Skin of body (tissue), 3 donors: ENCODE measurements at places on chromosomes 3 and 15.

DNA sequence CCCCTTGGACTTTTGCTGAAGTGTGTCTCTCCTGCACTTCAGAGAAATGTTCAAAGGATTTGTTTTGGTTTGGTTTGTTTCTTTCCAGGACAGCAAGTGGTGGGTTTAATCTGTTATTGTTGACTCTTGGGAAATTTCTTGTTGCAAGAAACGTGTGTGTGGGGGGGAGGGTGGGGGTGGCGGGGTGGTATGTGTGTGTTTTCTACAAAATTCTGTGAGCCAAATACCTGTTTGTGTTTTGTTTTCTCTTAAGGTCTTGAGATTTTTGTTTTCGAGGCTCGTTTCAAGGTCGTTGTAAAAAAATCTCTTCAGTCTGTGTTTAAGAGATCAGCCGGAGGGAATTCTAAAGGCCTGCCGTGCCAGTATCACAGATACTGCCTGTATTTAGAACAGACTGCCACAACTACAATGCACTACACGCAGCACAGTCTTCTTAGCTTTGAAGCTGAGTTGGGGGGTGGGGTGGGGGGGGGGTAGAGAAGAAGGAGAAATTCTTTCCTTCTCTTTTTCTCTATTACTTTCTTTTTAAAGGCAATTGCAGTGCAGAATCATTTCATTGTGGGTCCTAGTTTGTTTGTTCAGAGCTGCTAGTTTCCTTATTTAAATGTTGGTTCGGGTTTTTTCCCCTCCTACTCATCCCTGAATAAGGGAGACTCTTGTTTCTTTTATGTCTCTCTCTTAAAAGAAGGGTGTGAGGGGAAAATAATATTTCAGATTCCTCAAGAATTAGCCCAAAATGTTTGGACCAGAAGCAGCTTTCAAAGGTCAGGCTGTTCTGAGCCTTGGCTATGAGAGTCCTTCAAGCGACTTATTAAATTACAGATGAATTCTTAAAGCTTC is 1.4 kb upstream of the BCL6 start:
- peak; percentile 64 for DNase-seq

GRCh38 chr3:105758451-105758850 is 110.4 kb downstream of the CBLB start:
- no peak for DNase-seq

GRCh38 chr3:64384561-64384960 is 159.3 kb upstream of the PRICKLE2 start:
- no peak for DNase-seq

DNA sequence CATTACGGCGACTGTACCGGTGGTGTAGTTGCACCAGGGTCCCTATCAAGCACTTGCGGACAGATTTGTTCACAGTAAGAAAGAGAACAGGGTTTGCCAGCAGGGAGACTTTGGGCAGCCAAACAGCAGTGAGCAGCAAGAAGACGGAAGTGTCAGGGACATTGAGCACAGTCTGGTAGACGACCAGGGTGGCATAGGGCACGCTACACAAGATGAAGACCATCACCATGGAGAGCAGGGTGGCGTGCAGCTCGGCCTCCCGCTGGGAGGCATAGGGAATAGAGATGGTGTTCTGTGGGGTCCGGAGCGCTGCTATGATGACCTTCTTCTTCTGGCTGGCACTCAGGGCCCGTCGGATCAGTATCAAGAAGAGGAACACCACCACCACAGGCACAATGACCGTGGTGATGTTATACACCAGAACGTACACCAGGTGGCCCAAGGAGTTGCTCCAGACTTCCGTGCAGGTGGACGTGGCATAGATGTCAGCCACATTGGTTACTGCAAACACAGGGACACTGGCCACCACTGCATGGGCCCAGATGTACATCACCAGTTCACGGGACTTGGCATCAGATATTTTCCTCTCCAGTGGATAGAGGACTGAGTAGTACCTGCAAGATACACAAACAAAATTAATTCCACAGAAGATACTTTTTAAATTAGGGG is 19.1 kb upstream of the FSIP1 start:
- no peak for DNase-seq

GRCh38 chr15:41832875-41833274 is 5.0 kb downstream of the JMJD7 start:
- no peak for DNase-seq

GRCh38 chr15:89542369-89542768 is 32.9 kb upstream of the TICRR start:
- no peak for DNase-seq

DNA sequence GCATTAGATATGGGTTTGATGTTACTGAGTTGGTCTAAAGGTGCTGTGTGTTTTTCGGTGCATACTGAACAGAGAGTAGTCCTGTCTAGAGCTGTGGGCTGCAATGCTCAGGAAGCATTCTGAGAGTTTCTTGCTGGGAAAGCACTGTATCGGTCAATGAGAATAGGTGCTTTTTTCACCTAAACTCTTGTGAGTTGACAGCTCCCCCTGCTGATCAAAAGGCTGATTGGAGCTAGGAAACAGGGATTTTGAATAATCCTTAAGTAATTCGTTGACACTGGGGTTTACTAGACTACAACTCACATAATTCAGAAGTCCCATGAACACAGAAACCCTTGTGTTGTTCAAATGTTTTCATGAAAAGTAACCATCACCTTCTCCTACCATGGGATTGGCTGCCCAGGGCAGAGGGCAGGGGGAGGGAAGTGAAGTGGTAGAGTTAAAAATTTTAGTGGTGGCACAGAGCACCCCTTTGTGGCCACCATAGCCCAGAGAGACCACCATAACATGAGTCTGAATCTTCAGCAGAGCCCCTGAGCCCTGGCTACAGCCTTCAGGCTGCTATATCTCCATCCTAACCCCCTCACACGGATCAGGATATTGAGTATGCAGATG is 13.0 kb upstream of the MANF start:
- DNase-seq = no peak

DNA sequence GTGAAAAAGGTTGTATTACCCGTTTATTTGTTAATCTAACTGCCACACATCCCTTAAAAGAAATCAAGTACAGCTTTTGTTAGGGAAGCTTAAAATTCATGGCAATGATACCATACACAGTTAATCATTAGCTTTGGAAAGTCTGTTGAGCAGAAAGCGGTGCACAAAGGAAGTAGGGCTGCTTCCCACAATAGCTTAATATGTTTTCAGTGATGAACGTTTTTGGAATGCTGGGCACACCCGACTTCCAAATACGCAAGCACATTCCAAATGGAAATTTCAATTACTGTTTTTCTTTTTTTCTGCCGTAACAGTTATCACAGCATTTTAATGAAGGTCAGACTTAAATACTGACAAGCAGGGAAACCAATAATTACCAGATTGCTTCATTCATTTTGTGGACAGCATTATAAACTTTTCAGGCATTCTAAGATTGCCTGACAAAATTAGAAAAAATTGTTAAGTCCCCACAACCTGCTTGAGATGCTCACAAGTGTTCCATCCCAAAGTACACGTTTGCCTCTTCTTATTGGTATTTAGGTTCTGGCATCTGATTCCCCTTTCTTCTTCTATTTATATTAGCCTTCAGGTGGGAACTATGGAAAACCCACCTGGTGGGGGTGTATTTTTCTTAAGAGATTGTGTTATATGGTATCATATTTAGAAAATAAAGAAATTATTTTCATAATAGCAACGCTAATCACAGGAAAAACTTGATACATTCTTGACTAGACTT is 1.1 kb upstream of the ECT2 start:
- DNase-seq = peak; percentile 75

DNA sequence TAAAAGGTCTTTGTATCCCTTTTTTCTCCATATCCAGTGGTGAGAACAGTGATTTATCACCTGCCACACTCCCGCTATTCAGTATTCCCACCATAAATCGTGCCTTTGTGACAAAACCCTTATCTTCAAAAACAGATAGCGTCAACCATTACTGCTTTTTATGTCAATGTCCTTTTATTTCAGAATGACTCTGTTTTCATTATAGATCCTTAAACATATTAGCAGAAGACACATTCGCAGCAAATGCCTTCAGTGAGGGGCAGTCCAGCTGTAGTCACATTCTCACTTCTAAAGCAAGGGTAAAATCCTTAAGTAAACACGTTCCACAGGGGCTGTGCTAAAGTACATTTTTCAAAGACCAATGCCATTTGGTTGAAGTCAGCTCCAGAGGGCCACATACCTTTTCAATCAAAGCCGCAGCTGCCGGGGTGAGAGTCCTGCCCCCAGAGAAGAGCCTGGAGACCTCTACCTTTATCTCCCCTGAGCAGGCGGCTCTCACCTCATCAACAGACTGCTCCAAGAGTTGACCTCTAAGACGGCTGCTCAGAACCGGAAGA is 53.4 kb downstream of the PDZRN3 start:
- DNase-seq = no peak

DNA sequence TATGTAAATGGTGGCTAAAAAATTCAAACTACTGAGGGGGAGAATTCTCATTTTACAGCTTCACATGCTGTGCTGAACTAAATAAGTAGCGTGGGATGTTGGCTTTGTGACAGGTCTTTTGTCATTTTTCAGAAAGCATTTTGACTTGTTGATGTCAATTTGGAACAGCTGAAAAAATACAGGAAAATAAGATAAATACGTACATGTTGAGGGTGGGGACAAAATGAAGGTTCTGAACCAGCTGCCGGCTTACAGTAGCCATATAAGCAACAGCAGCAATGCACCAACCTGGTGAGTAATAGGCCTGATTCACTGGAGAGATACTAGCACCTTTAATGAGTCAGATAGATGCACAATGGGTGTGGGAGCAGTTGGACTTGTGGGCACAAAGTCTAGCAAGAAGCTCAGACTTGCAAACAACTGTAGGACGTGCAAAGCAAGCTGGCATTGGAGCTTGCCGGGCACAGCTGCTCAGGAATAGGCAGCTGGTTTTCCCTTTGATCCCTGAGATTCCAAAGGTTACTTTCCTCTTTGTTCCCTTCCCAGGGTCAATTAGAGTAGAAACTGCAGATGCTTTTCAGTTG is 12.9 kb downstream of the B3GNT5 start:
- peak; percentile 20 for DNase-seq
